ENCODE measurements at places on chromosomes 2 and 18. TPM values are rescaled to one million over a fixed set of nuclear protein-coding genes. Genes with fewer than 3 reads are reported as not detected.

DNA sequence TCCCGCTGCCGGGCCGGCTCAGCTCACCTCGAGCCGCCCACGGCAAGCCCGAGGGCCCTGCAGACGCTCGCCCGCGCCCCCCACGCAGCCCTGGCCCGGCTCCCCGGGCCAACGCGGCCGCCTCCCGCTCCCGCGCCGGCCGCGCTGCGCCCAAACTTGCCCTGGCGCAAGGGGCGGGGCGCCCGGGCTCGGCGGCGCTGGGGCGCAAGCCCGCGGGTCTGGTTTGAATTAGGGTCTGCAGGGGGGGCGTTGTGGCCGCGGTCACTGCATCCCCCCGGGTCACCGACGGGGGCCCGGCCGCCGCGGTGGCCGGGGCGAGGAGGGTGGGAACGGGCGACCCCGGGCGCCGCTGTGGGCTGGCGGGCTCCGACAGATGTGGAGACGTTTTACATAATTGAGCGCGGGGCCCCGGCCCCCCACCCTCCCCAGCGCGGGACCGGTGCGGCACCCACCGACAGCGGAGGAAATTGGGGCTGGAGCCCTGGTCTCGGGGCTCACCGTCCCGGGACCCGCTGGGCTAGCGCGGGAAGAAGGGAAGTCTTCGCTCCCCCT lies 690 bp downstream of the SDC1 start:
- H3K4me3 ChIP-seq: no peak overlapping the region
- H3K36me3 ChIP-seq: no peaks in the 10 kb centered on the region

- DNase-seq: no peak
- H3K27ac ChIP-seq: no peak overlapping the region
- H3K36me3 ChIP-seq: peaks cover 62% of the 10 kb centered on the region
- H3K4me3 ChIP-seq: no peak overlapping the region
- peaks cover 8% of the 10 kb centered on the region for H3K4me1 ChIP-seq
Observed at GRCh38 chr2:55560855-55561254, 41.3 kb downstream of the CFAP36 start.

- H3K4me3 ChIP-seq: no peak overlapping the region
- no peaks in the 10 kb centered on the region for H3K36me3 ChIP-seq
- peaks cover 6% of the 10 kb centered on the region for H3K27me3 ChIP-seq
- no peak for DNase-seq
- no peak overlapping the region for H3K27ac ChIP-seq
Observed at GRCh38 chr2:222485367-222486211, 61.2 kb downstream of the SGPP2 start.

DNA sequence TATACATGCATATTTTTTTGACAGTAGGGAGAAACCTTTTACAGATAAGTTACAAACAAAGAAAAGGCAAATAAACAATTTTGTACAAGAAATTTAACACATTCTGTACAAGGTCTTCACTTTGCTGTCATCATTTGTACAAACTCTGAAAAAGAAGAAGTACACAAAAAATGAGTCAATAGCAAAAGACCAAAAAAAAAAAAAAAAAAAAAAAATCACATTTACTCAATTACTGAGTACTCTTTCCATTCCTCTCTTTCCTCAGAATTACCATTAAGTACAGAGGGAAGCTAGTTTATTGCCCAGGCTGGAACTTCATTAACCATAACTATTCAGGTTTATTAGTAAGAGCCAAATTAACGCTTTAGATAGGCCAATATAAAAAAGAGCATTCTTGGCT lies 5.6 kb upstream of the STPG4 start:
- DNase-seq: no peak
- no peak overlapping the region for H3K4me3 ChIP-seq
- peaks cover 63% of the 10 kb centered on the region for H3K36me3 ChIP-seq

DNA sequence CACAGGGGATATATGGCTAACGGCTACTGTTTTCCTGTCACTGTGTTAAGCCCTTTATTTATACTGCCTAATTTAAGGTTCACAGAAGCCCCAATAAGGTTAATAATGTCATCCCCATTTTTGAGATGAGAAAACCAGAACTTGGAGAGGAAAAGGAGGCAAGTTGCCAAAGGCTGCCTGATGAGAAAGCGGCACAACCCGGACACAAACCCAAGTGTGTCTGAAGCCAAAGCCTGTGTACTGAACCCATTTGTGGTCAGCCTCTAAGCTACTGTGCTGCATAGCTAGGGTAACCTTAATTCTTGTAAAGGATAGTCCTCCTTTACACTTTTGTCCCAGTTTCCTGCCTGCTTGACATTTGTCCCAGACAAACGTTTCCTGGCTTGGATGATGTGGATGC lies 954.7 kb upstream of the FANCL start:
- H3K27me3 ChIP-seq: no peaks in the 10 kb centered on the region
- H3K4me3 ChIP-seq: no peak overlapping the region
- no peaks in the 10 kb centered on the region for H3K4me1 ChIP-seq
- H3K36me3 ChIP-seq: no peaks in the 10 kb centered on the region

DRC1 gene
- total RNA-seq: not detected

UGT1A10 gene
- not detected for total RNA-seq

RBM45 gene
- 10.6 TPM for total RNA-seq

CDK15 gene
- not detected for total RNA-seq

Measured in activated CD8-positive, alpha-beta T cell treated with anti-CD3 and anti-CD28 coated beads for 36 hours (primary cell).